ENCODE measurements at places on chromosomes 1 and 21.
A peak's percentile ranks its signal among the peaks of the same experiment; 100 is the strongest.

DNA sequence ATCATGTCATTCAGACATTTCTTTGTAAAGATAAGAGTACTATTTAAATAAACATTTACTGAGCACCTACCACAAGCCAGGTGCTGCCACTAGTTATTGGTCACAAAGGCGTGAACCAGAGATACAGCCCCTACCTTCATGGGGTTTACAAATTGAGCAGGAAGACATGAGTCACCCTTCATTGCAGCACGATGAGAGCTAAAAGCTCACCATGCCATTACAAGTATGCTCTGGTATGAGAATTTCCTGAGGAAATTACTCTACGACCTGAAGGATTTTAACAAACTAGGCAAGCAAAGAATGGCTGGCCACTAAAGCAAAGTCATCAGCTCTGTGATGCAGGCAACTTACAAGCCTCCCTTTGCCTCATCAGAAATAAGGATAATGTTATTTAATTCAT is 346.8 kb downstream of the BRINP2 start:
- DNase-seq, result no peak

- DNase-seq, result no peak
These were observed 355.6 kb downstream of the PTBP2 start for GRCh38 chr1:97077221-97077620.

DNA sequence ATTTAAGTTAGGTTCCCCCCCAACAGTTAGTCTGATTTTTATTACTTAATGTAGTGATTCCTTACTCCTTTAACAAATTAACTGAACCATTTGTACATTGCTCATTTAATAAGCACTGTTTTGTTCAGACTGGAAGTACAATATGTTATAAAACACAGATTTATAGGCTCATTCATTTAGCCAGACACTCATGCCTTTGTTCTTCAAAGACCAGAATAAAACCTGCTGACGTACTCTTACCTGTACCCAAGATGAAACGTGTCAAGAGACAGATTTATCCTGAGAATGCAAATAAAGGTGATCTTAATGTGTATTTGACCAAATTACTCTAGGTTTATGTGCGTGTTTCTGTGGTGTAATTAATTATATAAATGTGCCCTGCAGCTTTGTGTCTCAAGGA is 92.8 kb downstream of the INTS7 start:
- no peak for DNase-seq

GRCh38 chr1:8257621-8258020 is 60.3 kb upstream of the SLC45A1 start:
- DNase-seq, result no peak

GRCh38 chr1:53278298-53278725 is 40.0 kb upstream of the MAGOH start:
- DNase-seq, result peak; percentile 44

DNA sequence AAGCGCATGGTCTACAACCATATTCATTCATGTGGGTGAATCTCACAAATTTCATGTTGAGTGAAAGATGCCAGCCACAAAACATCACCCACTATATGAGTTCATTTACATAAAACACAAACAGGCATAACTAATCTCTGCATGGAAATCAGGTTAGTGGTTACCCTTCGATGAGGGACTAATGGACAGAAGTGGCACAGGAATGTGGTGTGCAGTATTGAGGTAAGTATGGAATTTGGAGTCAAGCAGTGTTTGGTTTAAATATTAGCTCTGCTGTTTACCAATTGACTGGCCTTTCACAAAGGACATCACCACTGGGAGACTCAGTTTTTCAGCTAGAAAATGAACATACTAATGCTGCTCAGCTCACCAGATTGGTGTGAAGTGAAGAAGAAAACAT is 24.2 kb downstream of the CCDC185 start:
- DNase-seq, result no peak

- peak; percentile 20 for DNase-seq
These were observed 59.1 kb downstream of the HFM1 start for GRCh38 chr1:91345395-91346005.

DNA sequence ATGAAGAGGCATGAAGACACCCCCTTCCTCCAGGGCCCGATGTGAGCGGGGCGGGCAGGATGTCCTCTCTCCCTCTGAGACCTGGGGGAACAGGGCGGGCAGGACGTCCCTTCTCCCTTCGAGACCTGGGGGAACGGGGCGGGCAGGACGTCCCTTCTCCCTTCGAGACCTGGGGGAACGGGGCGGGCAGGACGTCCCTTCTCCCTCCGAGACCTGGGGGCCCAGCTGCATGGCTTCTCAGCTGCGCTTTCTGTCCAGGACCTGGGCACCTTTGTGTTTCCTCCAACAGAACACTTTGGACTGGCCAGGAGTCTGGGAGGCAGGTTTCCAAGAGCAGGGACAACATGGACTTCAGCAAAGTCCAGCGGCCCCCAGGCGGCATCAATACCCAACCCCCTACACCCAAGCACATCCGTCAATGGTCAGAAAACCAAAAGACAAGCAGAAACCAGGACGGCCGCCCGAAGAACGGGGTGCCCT is 30.8 kb upstream of the ADARB1 start:
- DNase-seq, result no peak

DNA sequence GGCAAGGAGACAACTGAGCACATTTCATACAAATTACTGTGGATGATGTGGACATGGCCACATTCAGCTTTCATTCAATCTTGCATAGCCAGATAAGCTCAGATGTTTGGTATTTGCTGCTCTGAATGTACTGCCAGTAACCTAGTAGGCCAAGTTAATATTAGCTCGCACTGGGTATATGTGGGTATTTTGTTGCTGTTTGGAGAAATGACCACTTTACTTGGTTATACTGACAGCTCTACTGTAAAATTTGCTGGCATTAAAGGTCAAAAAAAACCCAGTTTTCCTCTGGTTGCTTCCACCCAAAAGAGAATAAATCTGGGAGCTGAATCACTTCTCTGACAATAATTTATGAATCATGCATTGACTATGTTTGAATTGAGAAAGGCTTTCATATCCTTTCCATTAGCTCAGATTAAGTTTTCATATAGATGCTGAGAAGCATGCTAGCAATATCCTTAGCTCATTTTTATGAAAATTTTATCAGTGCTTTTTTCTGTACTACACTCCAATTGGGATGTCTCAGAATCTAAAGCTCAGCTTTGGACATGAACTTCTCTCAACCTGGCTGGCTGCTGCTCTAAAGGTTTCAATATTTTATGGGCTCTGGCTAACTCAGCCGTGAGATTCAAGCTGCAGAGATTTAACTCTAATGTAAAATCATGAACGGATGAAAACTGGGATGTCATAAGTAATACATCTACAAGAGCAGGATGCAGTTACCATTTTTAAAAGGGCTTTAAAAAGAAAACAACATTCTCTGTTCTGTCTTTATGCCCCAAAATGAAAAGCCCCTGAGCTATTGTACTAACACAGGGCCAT is 330.0 kb downstream of the BARHL2 start:
- DNase-seq, result no peak

DNA sequence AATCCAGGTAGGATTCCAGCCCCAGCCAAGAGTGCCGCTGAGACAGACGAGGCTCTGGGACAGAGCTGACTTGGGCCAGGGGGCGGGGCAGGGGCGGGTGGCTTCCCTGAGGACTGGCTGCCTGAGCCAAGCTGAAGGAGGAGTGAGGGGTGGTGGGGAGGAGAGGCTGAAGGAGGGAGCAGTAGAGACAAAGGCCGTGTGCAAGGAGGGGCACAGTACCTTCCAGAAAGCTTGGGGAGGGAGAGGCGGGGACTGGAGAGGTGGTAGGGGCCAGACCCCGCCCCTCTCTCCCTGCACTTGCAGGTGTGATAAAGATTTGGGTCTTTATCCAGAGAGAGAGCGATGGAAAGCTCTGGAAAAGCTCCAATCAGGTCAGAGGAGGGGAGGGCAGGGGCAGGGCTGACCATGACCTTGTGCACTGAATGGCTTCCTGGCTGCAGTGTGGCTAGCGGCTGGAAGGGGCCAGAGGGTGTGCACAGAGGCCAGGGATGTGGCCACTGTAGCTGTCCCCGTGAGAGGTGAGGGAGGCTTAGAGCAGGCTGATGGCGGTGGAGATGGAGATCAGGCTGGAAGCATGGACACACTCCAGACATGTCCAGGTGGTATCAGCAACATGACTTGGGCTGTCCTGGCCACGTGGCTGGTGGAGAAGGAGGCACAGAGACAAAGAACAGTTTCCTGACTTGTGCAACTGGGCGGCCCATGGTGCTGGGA is 6.7 kb upstream of the EPHA8 start:
- no peak for DNase-seq
